NCI-H2029 treated with DMSO at 0.1 percent for 48 hours (cell line): ENCODE measurements at places on chromosomes 11 and 22.

DNA sequence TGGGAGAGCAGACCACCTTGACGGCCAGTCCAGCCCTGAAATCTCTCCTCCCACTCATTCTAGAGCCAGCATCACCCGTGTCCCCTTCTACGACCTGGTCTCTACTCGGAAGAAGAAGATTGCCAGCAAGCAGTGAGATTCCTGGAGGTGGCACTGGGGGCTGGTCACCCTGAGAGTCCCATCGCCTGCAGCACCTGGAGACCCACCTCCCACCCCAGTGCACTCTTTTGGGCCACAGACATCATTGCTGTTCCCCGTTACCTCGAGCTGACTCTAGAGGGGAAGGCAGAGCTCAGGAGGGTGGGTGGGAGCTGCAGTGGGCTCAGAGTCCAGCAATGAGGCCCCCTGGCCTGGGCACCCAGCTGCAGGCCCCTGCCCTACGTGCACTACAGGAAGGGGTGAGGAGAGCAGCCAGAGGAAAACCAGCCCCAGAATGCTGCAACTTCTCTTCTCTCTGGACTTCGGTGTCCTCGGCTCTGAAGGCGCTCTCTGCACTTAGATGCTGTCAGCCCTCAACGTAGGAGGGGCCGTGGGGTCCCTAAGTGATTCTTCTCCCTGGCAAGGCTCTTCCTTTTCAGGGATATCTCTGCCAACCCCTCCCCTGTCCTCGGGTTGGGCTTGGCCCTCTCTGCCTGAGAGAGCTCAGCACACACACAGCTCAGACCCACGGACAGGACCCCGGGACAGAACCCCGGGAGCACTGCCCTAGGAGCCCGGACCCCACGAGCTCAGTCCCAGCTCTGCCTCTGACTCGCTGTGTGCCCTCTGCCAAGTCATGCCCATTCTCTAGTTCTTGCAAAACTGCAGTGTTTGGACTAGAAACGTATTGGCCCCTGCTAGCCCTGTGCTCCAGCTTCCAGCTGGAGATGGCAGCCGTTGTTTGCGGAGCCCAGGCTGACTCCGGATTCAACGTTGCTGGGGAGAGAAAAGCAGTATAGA lies 31.3 kb downstream of the CYTH4 start:
- DNase-seq: no peak

GRCh38 chr11:2924381-2924780 lies 4.8 kb downstream of the PHLDA2 start:
- no peak for DNase-seq

GRCh38 chr11:111417766-111418435 lies 38.8 kb upstream of the POU2AF1 start:
- no peak for DNase-seq

DNA sequence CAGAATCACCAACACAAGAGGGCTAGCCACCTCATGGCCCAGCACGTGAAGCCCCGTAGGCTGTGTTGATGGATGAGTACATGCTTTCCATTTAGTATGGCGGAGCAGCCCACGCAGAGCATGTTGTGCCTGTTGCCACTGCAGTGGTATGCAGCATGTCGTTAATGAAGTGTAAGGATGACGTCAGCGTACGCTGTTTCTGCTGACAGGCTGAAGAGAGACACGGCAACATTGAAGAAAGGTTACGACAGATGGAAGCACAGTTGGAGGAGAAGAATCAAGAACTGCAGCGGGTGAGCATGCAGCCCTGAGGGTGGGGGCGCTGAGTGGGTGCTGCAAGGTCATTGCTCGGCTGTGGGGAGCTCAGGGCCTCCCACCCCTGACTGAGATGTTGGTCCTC lies 62.8 kb downstream of the PPFIA1 start:
- no peak for DNase-seq

- no peak for DNase-seq
Measured at GRCh38 chr11:62898027-62898426, 17.3 kb downstream of the SLC3A2 start.
